Progenitor cell of endocrine pancreas (in vitro differentiated cells): ENCODE measurements at places on chromosomes 2 and 18. TPM values are rescaled to one million over a fixed set of nuclear protein-coding genes. Genes with fewer than 3 reads are reported as not detected.

Gene RESP18
- total RNA-seq = not detected in 2 replicates

Gene IL36G
- not detected in 2 replicates for total RNA-seq

Gene RAD51AP2
- total RNA-seq = 0.07 and 0.13 TPM in 2 replicates

Gene RSAD2
- 4.4 and 5.3 TPM in 2 replicates for total RNA-seq

Gene CIB4
- total RNA-seq = not detected in 2 replicates

Gene FBXO48
- 1.2 and 1.5 TPM in 2 replicates for total RNA-seq

Gene IL36A
- total RNA-seq = not detected in 2 replicates

Gene RANBP2
- 77.9 and 82.1 TPM in 2 replicates for total RNA-seq

GRCh38 chr2:54054271-54054670 lies 61.1 kb upstream of the ACYP2 start:
- H3K36me3 ChIP-seq = peaks cover 18% of the 10 kb centered on the region
- DNase-seq = no peak
- no peak overlapping the region for H3K27ac ChIP-seq
- H3K27me3 ChIP-seq = no peaks in the 10 kb centered on the region
- peaks cover 1% of the 10 kb centered on the region for H3K4me1 ChIP-seq
- H3K4me3 ChIP-seq = no peak overlapping the region

DNA sequence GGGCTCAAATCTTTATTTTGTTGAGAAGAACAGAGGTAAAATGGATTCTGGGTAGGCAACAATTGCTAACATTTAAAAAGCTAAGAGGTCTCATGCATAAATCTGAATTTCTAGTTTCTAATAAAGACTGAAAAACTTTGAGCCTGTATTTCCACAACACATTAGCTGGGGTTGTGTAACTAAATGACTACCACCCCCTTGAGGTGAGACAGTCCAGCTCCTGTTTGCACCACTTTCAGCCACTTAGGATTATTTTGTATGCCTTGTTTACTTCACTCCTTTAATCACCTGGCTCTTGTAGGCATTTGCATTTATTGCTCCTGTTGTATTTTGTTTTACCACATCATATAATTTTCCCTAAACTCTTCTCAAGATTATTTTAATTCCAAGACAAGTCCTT lies 376.6 kb downstream of the PTH2R start:
- no peaks in the 10 kb centered on the region for H3K4me1 ChIP-seq
- no peaks in the 10 kb centered on the region for H3K27me3 ChIP-seq
- no peak for DNase-seq
- H3K27ac ChIP-seq = no peak overlapping the region

GRCh38 chr2:47737191-47737975 lies 45.6 kb upstream of the MSH6 start:
- peaks cover 7% of the 10 kb centered on the region for H3K27me3 ChIP-seq
- H3K27ac ChIP-seq = no peak overlapping the region
- H3K4me3 ChIP-seq = no peak overlapping the region
- no peaks in the 10 kb centered on the region for H3K36me3 ChIP-seq
- no peak for DNase-seq

GRCh38 chr2:113136828-113137775 lies 9.7 kb downstream of the IL1RN start:
- no peaks in the 10 kb centered on the region for H3K27me3 ChIP-seq
- H3K4me3 ChIP-seq = no peak overlapping the region
- no peak for DNase-seq
- H3K4me1 ChIP-seq = peaks cover 9% of the 10 kb centered on the region
- no peaks in the 10 kb centered on the region for H3K36me3 ChIP-seq

DNA sequence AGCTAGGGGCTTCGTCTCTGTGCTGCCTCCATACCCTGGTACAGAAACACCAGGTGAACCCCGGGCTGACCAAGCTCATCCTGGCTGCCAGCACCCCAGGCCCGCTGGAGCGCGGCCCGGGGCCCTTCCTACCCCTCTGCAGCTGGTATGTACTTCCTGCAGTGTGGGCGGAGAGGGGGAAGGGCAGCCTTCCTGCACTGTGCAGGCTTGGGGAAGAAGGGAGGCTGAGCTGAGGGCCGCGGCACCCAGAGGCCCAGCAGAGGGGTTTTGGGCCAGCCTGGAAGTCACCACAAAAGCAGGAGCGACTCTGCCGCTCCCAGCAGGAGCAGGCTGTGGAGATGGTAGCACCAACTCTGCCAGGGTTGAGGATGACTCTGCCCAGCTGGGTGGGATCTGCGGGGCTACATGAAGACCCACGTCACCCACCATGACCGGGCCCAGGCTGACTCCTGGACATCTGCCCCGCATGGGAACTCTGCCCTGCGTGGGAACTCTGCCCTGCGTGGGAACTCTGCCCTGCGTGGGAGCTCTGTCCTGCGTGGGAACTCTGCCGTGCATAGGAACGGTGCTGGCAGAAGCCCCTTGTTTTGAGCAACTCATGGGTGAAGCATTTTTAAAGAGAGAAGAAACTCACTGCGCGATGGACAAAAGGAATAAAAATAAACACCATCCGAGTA lies 273.3 kb downstream of the NDUFA10 start:
- no peak for DNase-seq
- H3K36me3 ChIP-seq = no peaks in the 10 kb centered on the region

DNA sequence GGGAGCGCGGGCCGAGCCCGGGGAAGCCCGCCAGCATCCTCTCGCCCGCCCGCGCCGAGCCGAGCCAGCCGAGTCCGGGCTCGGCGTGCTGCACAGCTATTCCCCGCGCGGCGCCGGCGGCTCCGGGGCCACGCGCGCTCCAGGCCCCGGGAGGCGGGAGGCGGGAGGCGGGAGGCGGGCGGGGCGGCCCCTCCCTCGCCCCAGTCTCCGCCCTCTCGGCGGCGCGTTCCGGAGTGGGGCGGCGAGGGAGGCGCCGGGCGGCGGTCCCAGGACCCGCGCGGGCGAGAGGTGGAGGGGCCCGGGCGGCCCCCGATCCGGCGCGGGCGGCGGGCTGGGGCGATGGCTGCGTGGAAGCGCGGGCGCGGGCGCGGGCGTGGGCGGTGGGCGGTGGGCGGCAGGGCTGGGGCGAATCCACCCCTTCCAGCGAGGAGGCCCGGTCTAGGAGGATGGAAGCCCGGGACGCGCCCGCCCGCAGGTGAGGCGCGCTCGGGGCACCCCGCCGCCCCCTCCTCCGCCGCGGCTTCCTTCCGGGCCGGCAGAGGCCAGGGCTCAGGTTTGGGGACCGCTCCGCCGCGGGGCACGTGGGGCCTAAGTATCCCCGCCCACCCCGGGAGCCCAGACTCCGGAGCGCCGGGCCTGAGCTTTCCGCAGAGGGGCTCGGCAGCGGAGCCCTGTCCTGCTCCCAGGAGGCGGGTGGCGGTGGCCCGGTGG lies at the start of gene ADCY3:
TSS of gene ADCY3 (minus strand) at position 140 of the 711 bp plus-strand sequence. CDS start 1,250 bp downstream, outside the sequence.
- peak within 1 kb of the TSS; percentile 70 for H3K4me3 ChIP-seq
- H3K36me3 ChIP-seq = no peaks in the 10 kb centered on the region
- H3K27ac ChIP-seq = peak within 1 kb of the TSS; percentile 46

GRCh38 chr18:76604935-76605240 lies 109.8 kb upstream of the ZNF516 start:
- H3K36me3 ChIP-seq = no peaks in the 10 kb centered on the region
- H3K4me3 ChIP-seq = no peak overlapping the region
- no peak overlapping the region for H3K27ac ChIP-seq
- H3K27me3 ChIP-seq = no peaks in the 10 kb centered on the region
- H3K4me1 ChIP-seq = no peaks in the 10 kb centered on the region

- H3K36me3 ChIP-seq = peaks cover 7% of the 10 kb centered on the region
- no peak overlapping the region for H3K4me3 ChIP-seq
- H3K4me1 ChIP-seq = peaks cover 13% of the 10 kb centered on the region
- DNase-seq = no peak
Measured at GRCh38 chr2:191158747-191159146, 8.0 kb upstream of the STAT4 start.

GRCh38 chr2:46336283-46336959 lies 39.2 kb downstream of the EPAS1 start:
- H3K27ac ChIP-seq = no peak overlapping the region
- DNase-seq = no peak
- H3K4me1 ChIP-seq = peaks cover 33% of the 10 kb centered on the region
- H3K27me3 ChIP-seq = peaks cover 40% of the 10 kb centered on the region
- H3K36me3 ChIP-seq = no peaks in the 10 kb centered on the region

GRCh38 chr18:29823671-29824070 lies 1218.9 kb downstream of the DSC3 start:
- no peak for DNase-seq
- H3K27ac ChIP-seq = no peak overlapping the region
- no peaks in the 10 kb centered on the region for H3K27me3 ChIP-seq
- no peak overlapping the region for H3K4me3 ChIP-seq
- H3K36me3 ChIP-seq = no peaks in the 10 kb centered on the region

DNA sequence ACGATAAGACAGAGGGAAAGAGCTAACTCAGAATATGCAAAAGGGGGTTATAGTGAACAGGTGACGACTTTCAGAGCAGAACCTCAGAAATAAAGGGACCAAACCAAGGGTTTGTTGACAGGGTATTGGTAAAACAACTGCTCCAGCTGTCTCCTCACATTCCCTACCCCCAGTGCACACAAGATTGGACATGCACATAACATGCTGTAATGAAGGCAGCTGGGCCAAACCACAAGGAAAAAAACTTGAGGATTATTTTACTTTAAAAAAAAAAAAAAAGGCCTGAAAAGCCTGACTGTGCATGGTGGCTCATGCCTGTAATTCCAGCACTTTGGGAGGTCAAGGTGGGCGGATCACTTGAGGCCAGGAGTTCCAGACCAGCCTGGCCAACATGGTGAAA lies 3.5 kb downstream of the RBM43 start:
- peaks cover 2% of the 10 kb centered on the region for H3K27me3 ChIP-seq
- no peak overlapping the region for H3K4me3 ChIP-seq
- peaks cover 4% of the 10 kb centered on the region for H3K36me3 ChIP-seq
- peaks cover 9% of the 10 kb centered on the region for H3K4me1 ChIP-seq
- no peak overlapping the region for H3K27ac ChIP-seq
- DNase-seq = no peak

DNA sequence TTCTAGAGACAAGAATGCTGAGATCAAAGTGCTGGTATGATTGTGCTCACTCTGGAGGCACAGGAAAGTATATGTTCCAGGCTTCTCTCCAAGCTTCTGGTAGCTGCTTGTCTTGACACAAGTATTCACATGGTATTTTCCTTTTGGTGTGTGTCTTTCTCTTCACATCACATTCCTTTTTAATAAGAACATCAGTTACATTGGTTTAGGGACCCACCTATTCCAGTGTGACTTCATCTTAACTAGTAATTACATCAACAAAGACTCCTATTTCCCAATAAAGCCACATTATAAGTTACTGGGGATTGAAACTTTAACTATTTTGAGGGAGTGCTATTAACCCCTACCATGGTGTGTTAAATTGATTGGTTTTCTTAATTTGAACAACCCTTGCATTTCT lies 119.1 kb downstream of the FSIP2 start:
- H3K4me1 ChIP-seq = peaks cover 6% of the 10 kb centered on the region
- H3K4me3 ChIP-seq = no peak overlapping the region
- no peaks in the 10 kb centered on the region for H3K27me3 ChIP-seq
- H3K27ac ChIP-seq = no peak overlapping the region
- H3K36me3 ChIP-seq = peaks cover 1% of the 10 kb centered on the region

DNA sequence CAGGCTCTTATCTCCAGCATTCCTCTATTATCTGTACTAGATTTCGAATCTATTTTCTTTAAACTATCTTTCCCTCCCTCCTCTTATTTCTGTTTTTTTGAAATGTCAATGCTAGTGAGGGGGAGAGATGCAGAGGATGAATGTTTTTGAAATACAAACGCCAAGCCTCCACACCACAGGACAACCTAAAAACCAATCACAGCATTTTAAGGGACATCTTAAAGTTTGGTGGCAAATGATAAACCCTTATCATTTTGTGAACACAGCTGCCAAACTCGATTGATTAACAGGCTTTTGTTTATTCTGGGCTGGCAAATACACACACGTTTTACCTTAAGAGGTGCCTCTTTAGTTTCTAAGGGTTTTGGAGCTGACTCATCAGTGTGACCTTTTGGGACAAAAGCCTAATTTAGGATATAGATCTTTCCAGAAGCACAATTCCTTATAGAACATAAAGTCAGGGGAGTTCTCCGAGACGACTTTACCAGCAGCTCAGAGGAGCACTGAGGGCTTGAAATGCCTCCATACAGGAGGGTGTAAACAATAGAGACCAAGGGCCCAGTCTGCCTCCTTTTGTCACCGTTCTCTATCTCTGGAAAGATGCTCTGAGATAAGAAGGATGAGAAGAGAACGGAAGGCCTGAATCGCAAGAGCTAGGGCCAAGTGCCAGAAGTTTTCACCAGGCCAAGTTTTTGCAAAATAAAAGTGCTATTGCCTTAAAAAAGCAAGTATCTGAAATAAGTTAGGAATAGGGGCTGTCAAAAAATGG lies 4.2 kb upstream of the MEIS1 start:
- no peaks in the 10 kb centered on the region for H3K27me3 ChIP-seq
- H3K4me1 ChIP-seq = peaks cover 43% of the 10 kb centered on the region
- H3K36me3 ChIP-seq = peaks cover 2% of the 10 kb centered on the region
- DNase-seq = no peak
- peak overlapping the region; percentile 95 for H3K4me3 ChIP-seq

- H3K36me3 ChIP-seq = no peaks in the 10 kb centered on the region
- no peak for DNase-seq
- no peak overlapping the region for H3K4me3 ChIP-seq
- H3K27me3 ChIP-seq = peaks cover 3% of the 10 kb centered on the region
Measured at GRCh38 chr2:3604991-3605961, 10.4 kb downstream of the COLEC11 start.

DNA sequence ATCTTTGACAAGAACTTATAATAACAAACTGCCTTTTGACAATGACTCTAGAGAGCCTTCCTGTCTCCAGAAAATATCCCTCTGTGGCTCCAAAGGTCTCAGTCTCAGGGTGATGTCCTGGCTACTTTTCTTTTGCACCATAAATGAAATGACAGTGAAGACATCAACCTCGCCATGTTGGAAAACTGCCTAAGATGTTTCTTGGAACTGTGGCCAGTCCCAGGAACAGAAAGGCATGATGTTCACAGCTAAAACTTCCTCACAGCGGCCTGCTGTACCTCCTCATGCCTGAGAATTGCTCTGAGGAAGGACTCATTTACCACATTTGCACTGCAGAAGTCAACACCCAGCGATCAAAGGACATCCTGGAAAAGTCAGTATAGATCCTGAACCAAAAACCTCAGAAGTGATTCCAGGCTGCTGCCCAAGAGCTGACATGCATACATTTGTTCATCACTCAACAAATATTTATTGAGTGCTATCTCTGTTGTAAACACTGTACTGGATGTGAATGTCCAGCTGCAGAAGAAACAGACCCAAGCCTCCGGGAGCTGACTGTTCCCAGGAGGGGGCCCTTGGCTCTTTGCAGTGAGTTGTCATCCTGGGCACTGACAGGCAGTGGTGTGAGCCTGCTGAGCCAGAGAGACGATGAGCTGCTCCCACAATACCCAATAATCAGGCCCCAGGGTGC lies 64.3 kb upstream of the ACSL3 start:
- no peaks in the 10 kb centered on the region for H3K27me3 ChIP-seq
- H3K4me1 ChIP-seq = peaks cover 56% of the 10 kb centered on the region
- no peaks in the 10 kb centered on the region for H3K36me3 ChIP-seq
- peak overlapping the region; percentile 23 for H3K4me3 ChIP-seq

GRCh38 chr2:56739413-56739812 lies 555.6 kb downstream of the CCDC85A start:
- no peaks in the 10 kb centered on the region for H3K27me3 ChIP-seq
- H3K36me3 ChIP-seq = no peaks in the 10 kb centered on the region
- H3K4me3 ChIP-seq = no peak overlapping the region
- peaks cover 3% of the 10 kb centered on the region for H3K4me1 ChIP-seq
- DNase-seq = no peak
- H3K27ac ChIP-seq = no peak overlapping the region
